ENCODE measurements at places on chromosomes 7 and 10. TPM values are rescaled to one million over a fixed set of nuclear protein-coding genes. Genes with fewer than 3 reads are reported as not detected.

The SNX13 gene
- 18.2 TPM for polyA plus RNA-seq

GRCh38 chr10:124824507-124824906 lies 22.9 kb downstream of the ABRAXAS2 start:
- DNase-seq: no peak

DNA sequence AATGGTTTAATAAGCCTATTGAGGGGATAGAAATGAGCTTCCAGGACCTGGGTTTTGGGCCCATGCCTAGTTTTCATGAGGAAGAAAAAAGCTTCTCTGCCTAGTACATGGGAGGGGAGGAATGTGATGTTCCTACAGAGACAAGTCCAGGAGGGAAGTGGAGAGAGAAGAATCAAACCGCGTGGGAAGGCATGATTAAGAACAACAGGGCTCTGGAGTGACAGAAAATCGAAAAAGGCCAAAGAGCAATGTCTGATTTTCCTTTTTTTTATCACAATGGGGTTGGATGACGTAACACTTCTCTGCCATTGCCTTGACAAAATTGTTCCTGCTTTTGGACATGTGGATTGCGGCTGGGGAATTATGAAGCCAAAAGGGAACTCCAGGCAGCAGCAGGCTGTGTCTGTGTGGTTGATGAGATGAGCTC lies 258.6 kb downstream of the CXCL12 start:
- DNase-seq: no peak

The CYP2C19 gene
- polyA plus RNA-seq: not detected

- DNase-seq: no peak
Measured at GRCh38 chr10:12513775-12514673, 164.7 kb downstream of the CAMK1D start.

GRCh38 chr10:75234683-75235374 lies 928 bp downstream of the COMTD1 start:
- no peak for DNase-seq

DNA sequence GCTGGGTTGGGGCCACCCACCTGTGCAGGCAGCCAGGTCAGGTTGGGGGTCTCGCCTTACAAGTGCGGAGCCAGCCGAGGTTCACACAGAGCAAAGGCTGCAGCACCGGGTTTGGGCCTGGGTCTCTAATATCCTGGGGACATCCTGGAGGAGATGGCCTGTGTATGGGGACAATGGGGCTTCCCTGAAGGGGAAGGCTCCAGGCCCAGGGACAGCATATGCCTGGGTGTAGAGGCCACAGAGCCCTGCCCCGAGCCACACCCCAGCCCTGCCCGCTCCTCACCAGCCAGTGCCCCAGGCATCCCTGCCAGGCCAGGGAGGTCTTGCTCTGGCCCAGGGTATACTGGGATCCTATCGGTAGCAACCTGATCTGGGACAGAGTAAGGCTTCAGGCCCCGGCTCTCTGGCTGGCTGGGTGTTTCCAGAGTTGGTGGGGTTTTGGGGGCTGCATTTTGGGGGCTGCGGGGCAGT lies 9.1 kb downstream of the TTYH3 start:
- no peak for DNase-seq

The ACTR3C gene
- 2.4 TPM for polyA plus RNA-seq
